Activated CD4-positive, CD25-positive, alpha-beta regulatory T cell (primary cell): ENCODE measurements at places on chromosomes 5 and 9.

DNA sequence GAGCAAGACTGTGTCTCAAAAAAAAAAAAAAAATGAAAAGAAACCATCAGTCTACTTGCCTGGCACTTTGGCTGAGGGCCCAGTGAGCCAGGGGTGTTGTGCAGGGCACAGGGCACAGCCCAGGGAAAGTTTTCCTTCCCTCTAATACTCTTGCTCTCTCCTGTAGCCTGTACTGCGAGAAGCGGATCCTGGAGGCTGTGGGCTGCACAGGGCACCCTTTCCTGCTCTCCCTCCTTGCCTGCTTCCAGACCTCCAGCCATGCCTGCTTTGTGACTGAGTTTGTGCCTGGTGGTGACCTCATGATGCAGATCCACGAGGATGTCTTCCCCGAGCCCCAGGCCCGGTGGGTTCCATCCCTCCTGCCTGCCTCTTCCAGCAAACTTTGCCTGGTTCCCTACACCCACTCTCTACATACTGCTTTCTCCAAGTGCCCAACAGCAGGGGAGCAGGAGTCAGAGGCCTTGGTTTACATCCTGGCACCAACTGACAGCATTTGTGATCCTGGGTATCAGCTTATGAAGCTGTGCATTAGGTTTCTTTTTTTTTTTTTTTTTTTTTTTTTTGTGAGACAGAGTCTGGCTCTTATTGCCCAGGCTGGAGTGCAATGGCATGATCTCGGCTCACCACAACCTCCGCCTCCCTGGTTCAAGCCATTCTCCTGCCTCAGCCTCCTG, 7.2 kb downstream of the ZDHHC12 start:
- DNase-seq: no peak

DNA sequence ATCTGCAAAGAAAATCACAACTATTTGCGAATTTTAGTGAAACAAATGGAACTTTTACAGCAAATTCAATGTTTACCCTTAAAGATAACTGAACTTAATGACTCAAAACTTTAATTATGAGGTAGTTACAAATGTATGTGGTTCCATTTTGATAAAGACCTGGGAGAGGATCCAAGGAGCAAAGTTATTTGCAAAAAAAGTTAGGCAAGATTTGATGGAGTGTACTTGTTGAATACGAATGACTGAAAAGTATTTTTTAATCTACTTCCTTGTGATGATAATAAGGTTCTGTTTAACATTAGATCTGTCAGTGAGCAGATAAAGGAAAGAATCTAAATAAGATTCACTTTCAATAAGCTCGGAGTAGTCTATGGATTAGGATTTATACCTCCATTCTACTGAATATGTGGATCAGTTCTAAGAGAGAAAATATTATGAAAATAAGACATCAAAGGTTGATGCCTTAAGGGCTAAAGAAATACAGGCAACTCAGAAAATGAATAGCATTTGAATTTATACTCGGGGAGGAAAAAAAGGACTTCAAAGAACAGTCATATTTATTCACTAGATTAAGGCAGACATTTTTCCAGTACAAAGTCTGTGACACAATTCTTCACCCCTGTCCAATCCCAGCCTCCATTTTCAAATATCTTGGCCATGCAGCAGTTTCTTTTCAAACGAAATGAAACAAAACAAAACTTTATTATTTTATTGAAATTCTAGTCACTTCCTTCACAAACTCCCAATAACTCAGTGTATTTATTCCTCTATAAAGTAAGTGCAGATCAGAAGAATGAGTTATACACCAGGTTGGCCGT, 199.8 kb downstream of the PDE4D start:
- DNase-seq: no peak

GRCh38 chr5:60578315-60578714, 121.7 kb downstream of the DEPDC1B start:
- DNase-seq: no peak

DNA sequence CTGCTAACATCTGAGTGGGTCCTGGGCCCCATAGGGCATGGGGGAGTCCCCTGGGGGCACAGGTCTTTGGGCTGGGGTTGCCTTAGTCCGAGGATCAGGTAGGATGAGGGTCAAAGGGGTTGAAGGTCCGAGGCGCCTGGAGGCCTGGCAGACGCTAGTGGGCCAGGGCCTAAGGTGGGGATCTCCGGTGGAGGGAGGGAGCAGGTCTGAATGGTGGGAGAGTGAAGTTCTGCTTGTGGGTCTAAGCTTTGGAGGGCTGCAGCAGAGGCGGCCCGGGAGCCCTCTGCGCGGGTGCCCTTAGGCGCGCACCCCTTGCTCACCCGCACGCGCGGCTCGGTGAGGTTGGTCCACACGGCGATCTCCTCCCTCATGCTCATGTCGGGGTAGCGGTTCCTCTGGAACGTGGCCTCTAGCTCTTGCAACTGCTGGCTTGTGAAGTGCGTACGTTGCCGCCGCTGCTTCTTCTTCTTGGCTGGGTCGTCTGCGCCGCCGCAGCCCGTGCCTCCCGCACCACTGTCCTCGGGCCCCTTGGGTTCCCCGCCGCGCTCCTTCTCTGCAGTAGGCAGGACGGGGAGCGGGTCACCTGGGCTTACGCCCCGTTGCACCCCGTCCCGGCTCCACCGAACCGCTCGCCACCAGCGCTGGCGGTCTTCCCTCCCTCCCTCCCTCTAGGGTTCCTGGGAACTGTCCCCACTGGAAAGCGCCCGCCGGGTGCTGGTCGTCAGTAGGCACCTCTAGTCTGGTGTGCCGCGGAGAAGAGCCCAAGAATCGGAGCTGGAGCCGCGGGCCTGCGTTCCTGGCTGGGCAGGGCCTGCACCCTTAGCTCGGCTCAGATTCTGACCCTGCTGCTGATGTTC, 2.8 kb downstream of the PITX1 start:
- no peak for DNase-seq

DNA sequence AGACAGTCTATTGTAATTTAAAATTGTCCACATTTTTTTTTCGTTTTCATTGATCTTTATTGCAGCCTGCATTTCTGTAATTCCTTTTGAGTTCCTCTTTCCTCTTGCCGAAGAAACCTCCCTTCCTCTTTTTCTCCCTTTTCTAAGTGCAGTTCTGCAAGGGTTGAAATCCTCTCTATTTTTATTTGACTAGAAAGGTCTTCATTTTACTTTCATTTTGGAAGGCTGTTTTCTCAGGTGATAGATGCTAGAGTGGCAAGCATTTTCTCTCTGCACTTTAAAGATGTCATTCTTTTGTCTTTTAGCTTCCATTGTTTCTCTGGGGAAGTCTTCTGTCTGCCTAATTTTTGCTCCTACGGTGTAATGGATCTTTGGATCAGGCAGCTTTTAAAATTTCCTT, 248.5 kb downstream of the SMARCA2 start:
- no peak for DNase-seq
